Gastrocnemius medialis (tissue), 4 donors: ENCODE measurements at places on chromosomes 13 and 19. TPM values are rescaled to one million over a fixed set of nuclear protein-coding genes. Genes with fewer than 3 reads are reported as not detected.

The CPB2 gene
- not detected for total RNA-seq

The MAST1 gene
- not detected for total RNA-seq

The ADPRHL1 gene
- total RNA-seq, result 224 TPM

The VSTM2B gene
- not detected for total RNA-seq

The CYP2A7 gene
- total RNA-seq, result not detected

The CYP2S1 gene
- 0.64 TPM for total RNA-seq

The SIGLEC8 gene
- not detected for total RNA-seq

The GIPR gene
- total RNA-seq, result not detected

The LILRB1 gene
- total RNA-seq, result 0.69 TPM

The CEACAM20 gene
- not detected for total RNA-seq

- no peak for DNase-seq
Observed at GRCh38 chr13:19681517-19681916, 48.1 kb downstream of the MPHOSPH8 start.

DNA sequence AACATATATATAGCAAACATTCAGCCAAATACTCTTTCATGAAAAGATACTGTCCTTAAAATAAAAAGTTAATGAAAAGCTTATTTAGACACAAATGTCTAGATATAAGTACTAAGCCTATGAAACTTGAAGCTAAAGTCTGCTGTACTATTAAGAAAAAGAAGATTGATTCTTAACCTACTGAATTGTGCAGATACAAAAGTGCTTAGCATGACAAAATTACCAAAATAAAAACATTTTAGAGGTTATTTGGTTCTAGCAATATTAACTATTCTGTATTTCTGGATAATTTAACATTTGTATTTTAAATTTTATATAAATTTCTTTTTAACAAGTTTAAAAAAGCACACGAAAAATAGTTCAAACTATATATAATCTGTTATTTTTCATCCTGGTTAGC is 8.8 kb downstream of the RNF6 start:
- no peak for DNase-seq

DNA sequence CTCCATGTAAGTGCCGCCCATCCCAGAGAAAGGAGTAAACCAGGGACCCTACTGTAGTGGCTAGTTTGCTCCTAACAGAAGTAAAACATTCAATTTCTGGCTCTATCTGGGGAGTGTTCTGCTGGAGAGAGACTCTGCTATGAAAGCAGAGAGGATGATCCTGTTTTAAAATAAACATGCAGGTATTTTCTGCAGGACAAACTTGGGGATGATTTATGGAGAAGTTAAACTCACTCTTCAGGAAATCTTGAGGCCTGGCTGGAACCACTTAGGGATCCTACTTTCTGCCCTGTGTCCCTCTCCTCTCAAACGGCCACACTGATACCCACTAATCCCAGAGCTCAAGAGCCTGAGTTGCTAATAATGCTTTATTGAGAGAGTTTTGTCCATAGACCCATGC is 281.1 kb downstream of the DNAJC15 start:
- no peak for DNase-seq

GRCh38 chr13:104525467-104525866 is 1459.2 kb upstream of the SLC10A2 start:
- no peak for DNase-seq

- DNase-seq, result no peak
Observed at GRCh38 chr13:110685305-110686020, 20.5 kb downstream of the CARS2 start.

DNA sequence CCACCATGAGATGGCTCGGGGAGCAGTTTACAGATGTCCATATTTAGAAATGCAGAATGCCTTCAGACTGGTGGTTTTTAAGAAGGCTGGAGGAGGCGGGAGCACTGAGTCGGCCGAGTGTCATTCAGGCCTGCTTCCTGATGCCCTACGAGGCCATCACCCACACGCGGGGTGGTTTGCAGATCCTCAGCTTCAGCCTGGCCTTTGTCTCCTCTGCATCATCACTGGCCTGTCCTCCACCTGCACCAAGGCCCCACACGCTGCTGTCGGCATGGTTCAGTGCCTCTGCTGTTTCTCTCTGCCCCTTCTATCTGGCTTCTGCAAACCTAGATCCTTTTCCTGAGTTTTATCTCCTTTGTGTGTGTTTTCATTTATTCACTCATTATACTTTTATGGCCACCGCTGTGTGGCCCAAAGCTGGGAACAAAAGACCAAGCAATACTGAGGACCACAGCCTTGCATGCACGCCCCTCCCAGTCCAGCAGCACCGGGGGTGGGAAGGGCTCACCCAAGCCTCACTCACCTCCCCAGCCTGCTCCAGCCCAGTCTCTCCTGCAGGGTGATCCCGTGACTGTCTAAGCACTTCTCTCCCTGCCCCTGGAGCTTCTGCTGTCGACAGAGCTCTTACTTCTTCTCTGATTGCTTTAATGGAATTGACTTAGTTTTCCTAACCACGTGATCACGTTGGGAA is 240.8 kb downstream of the TEX29 start:
- DNase-seq, result no peak

GRCh38 chr19:46271481-46272197 is 25.2 kb upstream of the HIF3A start:
- no peak for DNase-seq

DNA sequence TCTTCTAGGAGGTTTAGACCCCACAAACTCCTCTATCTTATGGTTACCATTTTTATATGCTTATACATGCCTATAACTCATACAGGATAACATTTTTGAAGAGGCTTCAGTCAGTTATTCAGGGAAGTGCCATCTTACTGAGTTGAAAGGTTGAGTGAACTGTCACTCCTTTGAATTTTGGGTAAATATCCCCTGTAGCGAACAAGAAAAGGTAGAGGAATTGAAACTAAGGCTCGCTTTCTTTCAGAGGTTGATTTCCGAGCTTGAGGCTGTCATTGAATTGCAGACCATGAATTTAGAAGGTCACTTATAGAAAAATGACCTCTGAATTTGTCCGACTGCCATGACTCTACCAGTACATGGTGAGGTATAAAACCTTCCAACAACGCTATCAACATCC is 35.1 kb downstream of the MICU2 start:
- no peak for DNase-seq

DNA sequence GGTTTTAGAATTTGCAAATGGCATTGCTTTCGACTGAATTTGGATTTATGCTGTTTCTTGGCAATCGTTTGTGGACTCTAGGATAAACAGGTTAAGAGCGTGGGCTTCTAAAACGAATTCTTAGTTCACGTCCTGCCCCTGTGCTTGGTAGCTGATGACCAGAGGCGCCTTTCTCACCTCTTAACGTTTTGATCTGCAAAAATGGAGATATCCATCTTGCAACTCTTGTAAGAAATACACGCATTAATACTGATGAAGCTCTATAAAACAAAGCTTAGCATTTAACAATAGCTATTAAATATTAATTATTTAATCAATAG is 580 bp upstream of the KATNAL1 start:
- DNase-seq, result no peak

GRCh38 chr13:26458196-26458749 is 99.2 kb upstream of the WASF3 start:
- DNase-seq, result no peak

GRCh38 chr13:27112006-27112405 is 59.6 kb downstream of the USP12 start:
- DNase-seq, result no peak

- DNase-seq, result no peak
Observed at GRCh38 chr13:73961181-73961580, 173.0 kb downstream of the KLF12 start.

- DNase-seq, result no peak
Observed at GRCh38 chr19:8487137-8487851, 15.1 kb downstream of the PRAM1 start.

DNA sequence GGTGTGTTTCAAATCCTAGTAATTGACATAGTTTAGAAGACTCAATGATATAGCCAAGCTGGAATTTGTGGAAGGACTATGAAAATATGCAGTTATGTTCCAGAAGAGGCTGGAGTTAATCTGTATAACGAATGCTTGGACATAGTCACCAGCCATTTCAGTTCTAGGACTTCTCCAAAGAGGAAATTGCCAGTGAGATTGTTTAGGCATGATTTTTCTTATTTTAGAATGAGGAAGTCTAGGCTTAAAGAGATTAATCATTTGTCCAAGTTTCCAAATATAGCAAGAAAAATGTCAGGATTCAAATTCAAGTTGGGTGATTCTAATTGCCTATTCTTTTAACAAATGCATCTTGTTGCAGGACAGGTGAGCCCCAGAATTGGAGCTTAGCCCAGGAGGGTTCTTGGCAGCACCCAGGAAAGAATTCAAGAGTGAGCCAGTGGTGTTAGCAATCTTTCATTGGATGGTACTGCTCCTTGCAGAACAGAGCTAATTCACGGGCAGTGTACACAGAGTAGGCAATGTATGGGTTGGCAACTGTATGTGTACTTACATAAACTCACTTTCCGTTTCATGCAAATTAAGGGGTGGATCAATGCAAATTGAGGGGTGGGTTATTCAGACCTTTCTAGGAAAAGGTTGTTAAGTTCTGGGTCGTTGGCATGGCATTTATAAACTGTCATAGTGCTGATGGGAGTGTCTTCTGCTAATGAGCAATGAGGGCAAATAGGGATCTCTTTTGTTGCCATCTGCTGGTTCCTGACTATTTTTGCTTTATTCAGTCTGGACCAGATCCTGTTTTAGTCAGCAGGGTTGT is 763.1 kb upstream of the SLITRK1 start:
- DNase-seq, result no peak

GRCh38 chr19:47549261-47549862 is 23.6 kb downstream of the ZNF541 start:
- no peak for DNase-seq

- DNase-seq, result peak; percentile 47
Observed at GRCh38 chr13:102870677-102871415, 25.0 kb downstream of the ERCC5 start.

DNA sequence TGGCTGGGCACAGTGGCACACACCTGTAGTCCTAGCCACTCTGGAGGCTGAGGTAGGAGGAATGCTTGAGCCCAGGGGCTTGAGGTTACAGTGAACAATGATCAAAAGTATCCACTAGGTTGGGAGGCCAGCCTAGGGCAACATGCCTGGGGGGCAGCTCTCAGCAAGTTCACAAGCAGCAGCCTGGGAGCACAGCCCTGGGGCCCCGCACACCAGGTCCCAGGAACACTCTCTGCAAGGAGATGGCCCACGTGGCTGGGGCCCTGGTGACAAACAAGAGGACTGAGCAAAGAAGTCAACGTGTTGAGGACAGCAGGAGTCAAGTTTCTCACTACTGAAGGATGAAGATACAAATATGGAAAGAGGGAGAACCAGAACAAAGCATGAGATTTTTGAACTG is 39.3 kb downstream of the ABCC4 start:
- no peak for DNase-seq

DNA sequence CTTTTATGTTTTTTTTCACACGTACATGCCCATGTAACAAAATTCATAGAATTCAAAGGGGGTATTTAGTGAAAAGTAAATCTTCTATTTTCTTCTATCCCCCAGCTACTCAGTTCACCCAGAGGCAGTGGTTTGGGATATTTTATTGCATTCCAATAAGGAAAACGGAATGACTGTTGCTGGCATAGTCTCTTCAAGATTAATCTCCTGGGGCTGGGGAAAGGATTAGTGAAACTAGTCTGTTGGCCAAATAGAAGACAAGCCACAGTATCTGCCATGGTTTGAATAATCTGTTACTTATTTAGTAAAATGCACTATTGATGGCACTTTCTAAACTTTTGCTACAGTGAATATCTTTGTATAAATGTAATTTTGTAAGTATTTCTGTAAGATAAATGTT is 122.0 kb downstream of the NDFIP2 start:
- no peak for DNase-seq

GRCh38 chr13:95307507-95307906 is 6.3 kb upstream of the ABCC4 start:
- DNase-seq, result no peak

DNA sequence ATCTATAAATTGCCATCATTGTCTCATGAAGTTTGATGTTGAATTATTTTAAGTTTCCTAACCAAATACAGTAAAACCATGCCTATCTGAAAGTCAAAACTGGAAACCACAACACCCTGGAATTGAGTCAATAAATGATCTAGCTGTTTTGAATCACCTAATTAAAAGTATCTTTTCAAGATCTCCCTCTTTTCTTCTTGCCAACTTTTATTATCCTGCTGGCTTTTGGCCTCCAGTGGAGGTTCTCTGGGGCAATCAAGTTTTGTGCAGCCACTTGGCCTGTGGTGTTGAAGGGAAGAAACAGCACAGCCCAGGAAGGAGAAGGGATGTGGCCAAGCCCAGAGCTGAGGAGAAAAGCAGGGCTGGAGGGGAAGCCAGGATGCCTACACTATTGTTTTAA is 255.4 kb downstream of the COG6 start:
- no peak for DNase-seq

DNA sequence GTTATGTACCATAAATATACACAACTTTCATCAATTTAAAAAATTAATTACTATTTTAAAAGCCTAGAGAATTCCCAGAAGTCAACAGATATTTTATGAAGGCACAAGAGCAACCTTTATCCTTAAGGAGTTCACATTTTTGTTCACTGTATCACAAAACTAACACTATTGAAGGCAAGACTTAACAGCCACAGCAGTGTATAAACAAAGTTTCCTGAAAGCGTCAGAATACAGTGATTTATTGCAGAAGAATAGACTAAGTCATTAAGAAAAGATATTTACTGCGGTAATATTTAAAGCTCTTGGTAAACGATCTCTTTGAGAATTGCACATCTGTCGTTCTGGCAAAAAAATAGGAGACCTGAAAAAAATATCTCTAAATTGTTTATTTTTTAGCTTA is 419.3 kb upstream of the NBEA start:
- no peak for DNase-seq

DNA sequence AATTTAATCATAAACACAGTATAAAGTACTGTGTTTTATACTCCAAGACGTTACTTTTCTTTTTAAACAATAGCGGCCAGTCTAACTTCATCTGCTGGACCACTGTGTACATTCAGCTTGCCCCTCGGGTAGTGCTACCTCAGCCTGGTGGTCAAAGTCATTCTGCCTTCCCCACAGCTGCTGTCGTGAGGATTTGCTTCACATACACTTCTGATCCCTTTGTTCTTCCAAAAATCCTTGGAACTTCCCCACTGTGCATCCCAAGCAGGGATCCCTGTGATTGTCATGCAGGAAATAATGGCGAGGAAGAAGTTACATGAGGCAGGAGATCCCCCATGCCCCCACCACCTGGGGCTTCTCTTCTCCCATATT is 234.9 kb upstream of the STARD13 start:
- DNase-seq, result no peak

DNA sequence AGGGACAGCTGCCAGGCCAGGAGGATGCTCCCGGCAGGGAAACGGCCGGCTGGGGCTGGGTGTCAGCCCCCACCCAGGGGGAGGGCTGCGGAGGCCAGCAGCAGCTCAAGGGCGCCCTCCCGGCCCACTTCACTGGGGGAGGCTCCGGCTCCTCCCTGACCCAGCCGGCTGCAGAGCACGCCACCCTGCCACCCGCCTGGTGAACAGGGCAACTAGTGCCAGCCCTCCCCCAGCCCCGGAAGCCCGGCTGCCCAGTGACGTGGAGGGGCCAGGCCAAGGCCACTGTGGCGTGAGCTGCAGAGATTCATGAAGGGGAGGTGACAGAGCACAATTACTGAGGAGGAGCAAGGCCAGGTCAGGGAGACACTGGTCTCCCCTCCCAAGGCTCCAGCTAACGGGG is 14.7 kb downstream of the REXO1 start:
- no peak for DNase-seq

GRCh38 chr13:77338961-77339401 is 12.1 kb upstream of the MYCBP2 start:
- no peak for DNase-seq

GRCh38 chr19:16024266-16025107 is 51.8 kb upstream of the TPM4 start:
- no peak for DNase-seq

GRCh38 chr13:63175536-63175935 is 1759.9 kb upstream of the PCDH20 start:
- no peak for DNase-seq
